ENCODE measurements at places on chromosomes 5 and 9. TPM values are rescaled to one million over a fixed set of nuclear protein-coding genes. Genes with fewer than 3 reads are reported as not detected.

DNA sequence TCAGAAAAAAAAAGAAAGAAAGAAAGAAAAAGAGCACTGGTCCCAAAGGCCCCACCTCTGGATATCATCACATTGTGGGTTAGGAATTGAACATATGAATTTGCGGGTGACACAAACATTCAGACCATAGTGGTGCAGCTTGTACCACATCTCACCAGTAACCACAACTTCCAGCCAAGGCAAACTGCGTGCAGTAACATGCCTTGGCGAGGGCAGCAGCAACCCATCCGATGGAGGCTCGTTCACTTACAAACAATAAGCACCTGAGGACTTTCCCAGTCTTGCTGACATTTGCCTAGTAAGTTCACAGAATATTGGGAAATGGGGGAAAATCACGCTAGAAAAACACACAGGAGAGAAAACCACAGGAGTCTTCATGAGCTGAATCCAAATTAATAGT lies 508.1 kb downstream of the ZNF608 start:
- DNase-seq: no peak

- DNase-seq: no peak
Measured at GRCh38 chr9:37061768-37062167, 27.7 kb upstream of the PAX5 start.

- DNase-seq: no peak
Measured at GRCh38 chr9:27165670-27166069, 56.6 kb downstream of the TEK start.

- no peak for DNase-seq
Measured at GRCh38 chr5:72760259-72760658, 56.2 kb upstream of the TNPO1 start.

- no peak for DNase-seq
Measured at GRCh38 chr9:133119103-133119845, 1.8 kb downstream of the RALGDS start.

- DNase-seq: no peak
Measured at GRCh38 chr5:111262815-111263214, 38.6 kb downstream of the CAMK4 start.

- no peak for DNase-seq
Measured at GRCh38 chr5:40278881-40279280, 400.8 kb upstream of the PTGER4 start.

DNA sequence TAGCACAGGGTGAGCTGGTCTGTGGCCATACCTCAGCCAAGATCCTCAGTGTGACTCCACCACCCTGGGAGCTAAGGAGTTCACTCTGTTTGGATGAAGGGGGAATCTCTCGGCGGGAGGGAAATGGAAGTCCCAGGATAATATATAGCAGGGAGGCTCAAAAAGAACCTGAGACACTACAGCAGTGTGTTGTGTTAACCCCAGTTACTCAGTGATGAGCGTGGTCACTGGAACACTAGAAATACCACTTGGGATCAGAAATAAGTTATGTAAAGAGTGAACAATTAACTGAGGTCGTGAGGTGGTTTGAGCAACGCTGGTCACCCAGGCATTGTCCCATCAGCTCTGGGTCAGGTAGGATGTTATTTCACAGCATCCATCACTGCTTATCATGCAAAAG lies 59.3 kb upstream of the ADAMTS16 start:
- no peak for DNase-seq

DNA sequence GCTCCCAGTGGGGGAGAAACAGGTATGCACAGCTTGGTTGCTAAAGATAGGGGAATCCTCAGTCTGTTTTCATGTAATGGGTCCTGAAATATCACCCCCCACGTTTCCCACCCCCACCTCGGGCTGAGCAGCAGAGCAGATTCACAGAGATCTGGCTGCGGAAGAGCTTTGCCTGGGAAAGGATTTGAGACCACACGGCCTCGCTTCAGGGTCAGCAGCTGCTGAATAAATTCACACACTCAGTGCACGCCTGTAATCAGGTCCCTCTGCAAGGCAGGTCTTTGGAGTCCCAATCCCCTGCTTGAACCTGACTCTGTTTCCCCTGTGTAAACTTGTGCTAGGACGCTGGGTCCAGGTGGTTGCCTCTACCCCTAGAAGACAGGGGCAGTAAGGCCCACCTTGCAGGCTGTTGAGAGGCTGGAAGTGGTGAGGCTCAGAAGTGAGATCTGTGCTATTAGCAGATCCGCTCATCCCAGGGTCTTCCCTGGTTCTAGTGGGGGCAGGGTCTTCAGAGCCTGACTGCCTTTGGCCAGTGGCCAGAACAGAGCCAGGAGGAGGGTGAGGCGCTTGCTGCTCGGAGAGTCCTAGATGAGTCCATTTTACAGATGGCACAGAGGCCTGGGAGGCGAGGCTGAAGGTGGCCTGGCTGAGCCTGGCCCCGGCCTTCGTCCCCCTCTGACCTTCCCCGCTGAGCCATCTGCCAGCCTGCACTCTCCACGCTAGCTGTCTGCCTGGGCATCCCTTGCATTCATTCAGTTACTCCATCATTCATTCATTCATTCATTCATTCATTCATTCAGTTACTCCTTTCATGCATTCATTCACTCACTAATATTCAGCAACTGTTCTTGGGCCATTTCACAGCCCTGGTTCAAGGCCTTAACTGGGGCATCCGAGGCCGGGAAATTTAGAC lies 16.7 kb upstream of the NEURL1B start:
- peak; percentile 12 for DNase-seq

GRCh38 chr5:138932171-138932810 lies 57.2 kb upstream of the LRRTM2 start:
- DNase-seq: no peak

GRCh38 chr5:74056107-74056788 lies 430.3 kb downstream of the ARHGEF28 start:
- no peak for DNase-seq

DNA sequence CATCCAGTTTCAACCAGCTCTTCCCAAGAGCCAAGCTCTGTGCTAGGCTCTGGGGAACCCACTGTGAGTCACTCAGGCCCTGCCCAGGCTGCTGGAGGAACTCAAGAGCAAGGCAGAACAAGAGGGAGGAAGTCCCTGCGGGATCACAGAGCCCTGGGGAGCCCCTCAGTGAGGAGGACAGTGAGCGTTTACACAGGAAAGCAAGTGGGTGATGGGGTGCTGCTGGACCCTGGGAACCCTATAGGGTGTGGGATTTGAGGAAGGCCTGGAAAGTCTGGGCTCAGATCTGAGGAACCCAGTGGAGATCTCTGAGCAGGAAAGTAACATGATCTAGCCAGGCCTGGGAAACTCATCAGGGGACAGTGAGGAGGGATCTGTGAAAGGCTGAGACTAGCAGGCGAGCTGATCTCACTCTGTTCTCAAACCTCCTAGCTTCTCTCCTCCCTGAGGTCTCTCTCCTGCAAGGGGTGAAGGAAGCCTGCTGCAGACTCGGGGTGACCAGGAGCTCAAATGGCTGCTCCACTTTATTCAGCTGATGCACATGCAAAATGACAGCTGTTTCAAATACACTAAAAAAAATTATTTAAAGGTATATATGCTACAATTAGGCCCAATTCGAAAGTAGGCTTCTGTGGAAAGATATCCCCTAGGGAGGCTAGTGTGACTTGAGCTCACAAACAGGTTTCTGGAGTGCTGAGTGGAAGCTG lies 70.0 kb downstream of the SHB start:
- peak; percentile 70 for DNase-seq

DNA sequence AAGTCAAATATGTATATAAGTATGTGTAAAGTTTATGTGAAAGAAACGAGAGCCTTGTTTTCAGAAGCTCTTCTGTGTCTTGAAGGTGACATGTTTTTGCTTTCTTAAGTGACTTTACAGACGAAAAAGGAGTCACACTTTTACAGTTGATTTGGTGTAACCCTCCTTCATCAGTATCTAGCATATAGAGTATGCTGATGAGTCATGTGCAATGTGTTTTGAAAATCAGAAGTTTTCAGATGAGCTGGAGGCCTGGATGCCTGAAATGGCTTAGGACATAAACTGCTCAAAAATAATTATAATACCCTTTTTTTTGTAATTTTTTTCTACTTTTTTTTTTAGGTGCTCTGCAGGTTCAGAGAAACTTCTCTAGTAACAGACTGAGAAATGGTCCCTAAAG lies 209.5 kb downstream of the CD180 start:
- DNase-seq: no peak

- no peak for DNase-seq
Measured at GRCh38 chr5:177434437-177434836, 8.0 kb downstream of the GRK6 start.

DNA sequence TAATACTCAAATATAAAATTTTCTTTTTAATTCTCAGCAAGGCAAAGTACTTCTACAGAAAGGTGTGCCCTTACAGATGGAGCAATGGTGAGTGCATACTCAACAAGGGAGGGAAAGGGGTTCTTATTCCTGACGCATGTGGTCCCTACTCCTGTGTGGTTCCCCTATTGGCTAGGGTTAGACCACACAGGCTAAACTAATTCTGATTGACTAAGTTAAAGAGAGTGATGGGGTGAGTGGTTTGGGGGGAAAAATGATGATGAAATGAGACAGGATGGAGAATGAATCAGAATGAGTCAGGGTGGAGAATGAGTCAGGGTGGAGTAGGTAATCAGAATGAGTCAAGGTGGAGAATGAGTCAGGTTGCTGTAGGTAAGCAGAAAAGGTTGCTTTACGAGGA lies 22.9 kb upstream of the HMGCS1 start:
- no peak for DNase-seq

DNA sequence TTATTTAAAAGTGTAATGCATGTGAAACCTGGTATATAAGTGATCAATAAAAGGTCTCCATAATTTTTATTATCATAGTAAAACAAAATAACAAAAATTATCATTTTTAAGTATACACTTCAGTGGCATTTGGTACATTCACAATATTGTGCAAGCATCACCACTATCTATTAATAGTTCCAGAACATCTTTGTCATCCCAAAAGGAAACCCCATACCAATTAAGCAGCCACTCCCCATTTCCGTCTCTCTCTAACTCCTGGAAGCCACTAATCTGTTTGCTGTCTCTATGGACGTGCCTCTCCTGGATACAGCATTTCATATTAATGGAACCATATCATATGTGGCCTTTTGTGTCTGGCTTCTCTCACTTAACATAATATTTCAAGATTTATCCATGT lies 7.6 kb downstream of the OLFML2A start:
- no peak for DNase-seq

DNA sequence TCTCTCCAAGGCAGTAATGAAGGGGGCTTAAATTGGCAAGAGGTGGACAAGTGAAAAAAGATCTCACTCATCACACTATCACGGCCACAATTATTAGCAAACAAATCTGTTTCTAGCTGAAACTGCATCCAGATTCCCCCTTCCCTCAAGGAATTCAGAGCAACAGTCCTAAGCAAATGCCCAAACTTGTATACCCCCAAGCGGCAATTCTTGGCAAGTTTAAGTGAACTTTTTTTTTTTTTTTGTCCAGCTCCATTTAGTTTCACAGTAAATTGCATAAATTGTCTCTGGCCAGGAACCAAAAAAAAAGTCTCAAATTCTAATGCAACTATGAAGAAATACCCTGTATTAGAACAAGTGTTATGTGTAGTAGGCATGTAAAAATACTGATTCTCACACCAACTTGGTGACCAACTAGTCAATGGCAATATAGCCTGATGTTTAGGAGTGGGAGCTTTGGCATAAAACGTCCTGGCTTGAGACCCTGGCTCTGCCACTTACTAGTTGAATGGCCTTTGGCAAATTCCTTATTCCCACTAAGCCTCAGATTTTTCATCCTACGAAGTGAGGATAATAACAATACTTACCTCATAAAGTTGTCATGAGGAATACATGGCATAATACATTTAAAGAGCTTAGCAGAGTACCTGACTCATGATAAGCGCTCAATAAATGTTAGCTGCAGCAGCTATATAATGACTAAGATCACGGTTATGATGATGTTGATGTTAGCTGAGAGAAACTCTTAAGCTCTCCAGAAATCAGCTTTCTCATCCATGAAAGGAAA lies 193.2 kb downstream of the ADAMTSL1 start:
- DNase-seq: no peak

DNA sequence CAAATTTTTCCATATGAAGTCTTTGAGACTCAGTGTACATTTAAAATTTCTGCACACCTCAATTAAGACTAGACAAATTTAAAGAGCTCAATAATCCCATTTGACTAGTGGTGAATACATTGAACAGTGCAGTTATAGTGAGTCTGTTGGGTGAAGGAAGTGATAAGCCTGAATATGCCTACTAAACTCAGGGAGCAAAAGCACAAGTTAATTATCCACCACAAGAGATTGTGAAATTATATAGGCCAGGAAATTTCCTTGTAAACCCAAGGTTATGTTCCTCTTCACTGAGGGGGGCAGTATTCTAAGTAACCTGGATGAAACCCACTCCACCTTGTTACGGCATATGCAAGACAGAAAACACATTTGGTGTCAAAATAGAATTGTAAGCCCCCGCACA lies 612.9 kb upstream of the DAB2 start:
- DNase-seq: no peak

The FRMPD1 gene
- 0.06 TPM for total RNA-seq

The FRMD3 gene
- 7.2 TPM for total RNA-seq

The GGTA1 gene
- 17.6 TPM for total RNA-seq

The MACROH2A1 gene
- 113 TPM for total RNA-seq

The SLC9A3 gene
- 0.97 TPM for total RNA-seq

The DNM1 gene
- total RNA-seq: 114 TPM

The RASA1 gene
- total RNA-seq: 25.3 TPM

The TRIP13 gene
- total RNA-seq: 0.84 TPM

The TRPM6 gene
- total RNA-seq: 1.0 TPM

The MARVELD2 gene
- total RNA-seq: 1.1 TPM

The ARHGEF39 gene
- 1.7 TPM for total RNA-seq

The IL9 gene
- not detected for total RNA-seq

The GARNL3 gene
- total RNA-seq: 59.1 TPM

The CDC37L1 gene
- 19.5 TPM for total RNA-seq

Measured in aorta (tissue), 5 donors.